Kidney epithelial cell (primary cell): ENCODE measurements at places on chromosomes 13 and 19. TPM values are rescaled to one million over a fixed set of nuclear protein-coding genes. Genes with fewer than 3 reads are reported as not detected.

DNA sequence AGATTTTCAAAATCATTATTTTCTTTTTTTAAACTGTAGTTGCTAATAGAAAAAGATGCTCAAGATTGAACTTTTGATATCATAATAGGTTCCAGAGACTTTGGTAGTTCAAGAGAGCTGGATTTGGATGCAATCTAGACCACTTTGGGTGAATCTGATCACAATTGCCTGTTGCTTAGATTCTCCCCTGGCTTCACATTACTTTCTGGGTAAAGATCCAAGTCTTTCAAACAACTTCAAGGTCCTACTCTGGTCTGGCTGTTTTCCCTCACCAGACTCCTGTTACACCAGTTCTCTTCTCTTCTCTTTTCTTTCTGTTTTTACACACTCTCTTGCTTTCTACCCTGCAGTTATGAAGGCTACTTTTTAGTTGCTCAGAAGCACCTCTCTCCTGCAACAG is 7.4 kb upstream of the SPRY2 start:
- no peak for DNase-seq

DNA sequence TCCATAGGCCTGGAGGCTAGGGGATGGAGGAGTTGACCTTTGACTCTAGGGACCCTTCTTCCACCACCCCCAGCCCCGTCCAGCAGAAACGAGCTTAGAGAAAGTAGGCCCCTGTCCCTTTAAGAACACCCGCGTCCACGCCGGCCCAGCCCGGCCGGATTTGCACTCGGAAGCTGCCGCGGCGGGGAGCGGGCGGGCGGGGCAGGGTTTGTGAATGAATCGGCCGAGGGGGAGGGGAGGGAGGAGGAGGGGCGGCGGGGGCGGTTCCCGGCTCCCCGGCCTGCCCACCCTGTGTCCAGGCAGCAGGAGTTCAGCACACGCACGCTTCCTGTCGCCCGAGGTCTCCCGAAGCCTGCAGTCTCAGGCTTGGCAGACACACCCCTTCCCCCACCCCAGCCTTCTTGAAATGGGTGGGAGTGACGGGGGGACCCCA is 1.5 kb downstream of the UNC13A start:
- DNase-seq = no peak

DNA sequence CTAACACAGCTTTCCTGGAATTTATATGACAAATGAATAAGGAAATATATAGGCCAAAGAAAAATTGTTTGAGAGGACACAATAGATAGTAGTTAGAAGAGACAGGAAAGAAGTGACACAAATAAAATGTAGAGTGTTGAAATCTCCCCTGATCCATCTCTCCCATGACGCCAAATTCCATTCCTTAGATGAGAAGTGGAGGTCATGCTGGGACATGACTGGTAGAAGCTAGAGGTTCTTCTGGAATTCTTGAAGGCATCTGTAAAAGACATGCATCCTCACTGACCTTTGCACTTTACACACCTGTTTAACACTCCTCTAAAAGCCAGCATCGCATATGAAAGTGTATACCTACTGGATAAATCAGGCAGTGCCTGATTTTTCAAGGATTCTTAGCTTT is 67.8 kb downstream of the DGKH start:
- no peak for DNase-seq

- DNase-seq = no peak
Measured at GRCh38 chr19:30804751-30805150, 432.6 kb downstream of the ZNF536 start.

DNA sequence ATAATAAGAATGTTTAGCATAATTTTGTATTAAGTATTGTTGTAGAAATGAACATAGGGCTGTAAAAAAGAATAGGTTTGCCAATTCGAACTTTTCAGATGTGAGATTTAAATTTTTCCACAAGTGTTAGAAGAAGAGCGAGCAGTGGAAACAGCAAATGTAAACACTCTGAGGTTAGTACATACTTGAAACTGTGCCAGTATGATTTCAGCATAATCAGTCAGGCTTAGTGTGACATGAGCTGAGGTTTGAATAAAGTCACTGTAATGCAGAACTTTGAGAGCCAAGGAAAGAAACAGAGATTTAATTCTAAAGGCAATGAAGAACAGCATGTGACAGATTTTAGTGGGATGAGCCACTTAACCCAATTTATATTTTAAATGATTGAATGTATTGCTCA is 2166.4 kb downstream of the PCDH9 start:
- DNase-seq = peak; percentile 2

- no peak for DNase-seq
Measured at GRCh38 chr19:47232422-47233211, 1.6 kb upstream of the BBC3 start.

DNA sequence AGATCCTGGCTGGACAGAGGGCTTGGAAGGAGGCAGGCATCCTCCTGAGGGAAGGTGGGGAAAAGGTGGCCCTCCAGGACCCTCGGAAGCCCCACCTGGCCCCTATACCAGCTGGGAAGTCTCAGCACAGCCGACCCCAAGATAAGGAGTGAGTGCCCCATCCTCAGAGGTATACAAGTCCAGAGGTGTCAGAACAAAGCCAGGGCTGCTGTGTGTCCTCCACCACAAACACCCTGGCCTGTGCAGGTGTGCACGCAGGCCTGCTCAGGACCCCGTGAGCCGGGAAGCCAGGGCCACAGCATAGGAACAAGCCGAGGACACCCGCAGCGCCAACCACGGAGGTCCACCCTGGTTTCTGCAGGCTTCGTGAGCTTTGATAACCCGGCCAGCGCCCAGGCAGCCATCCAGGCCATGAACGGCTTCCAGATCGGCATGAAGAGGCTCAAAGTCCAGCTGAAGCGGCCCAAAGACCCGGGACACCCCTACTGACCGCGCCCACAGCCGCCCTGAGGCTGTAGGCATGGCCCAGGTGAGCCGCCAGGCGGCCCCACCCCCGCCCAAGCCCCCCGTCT is 68.6 kb downstream of the CELF5 start:
- no peak for DNase-seq

- DNase-seq = no peak
Measured at GRCh38 chr13:60501236-60501635, 104.2 kb downstream of the TDRD3 start.

DNA sequence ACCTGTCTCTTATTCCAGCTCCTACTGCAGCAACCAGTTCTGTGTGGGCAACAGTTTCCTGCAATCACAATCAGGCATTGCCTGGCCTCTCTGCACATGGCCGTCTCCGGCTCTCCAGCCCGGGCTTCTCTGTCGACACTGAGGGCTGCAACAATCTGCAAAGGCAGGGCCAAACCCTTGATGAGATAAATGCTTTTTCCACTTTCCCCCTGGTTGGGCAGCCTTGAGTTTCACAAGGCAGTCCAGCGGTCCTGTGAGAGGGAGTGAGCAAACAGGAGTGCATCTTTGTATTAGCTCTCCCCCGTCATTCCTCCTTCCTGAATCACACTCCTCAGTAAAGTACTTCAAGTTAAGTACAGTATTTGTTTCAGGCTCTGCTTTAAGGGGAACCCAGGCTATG is 40.7 kb upstream of the VWA8 start:
- peak; percentile 82 for DNase-seq

The EFNA2 gene
- 3.1 and 5.3 TPM in 2 replicates for total RNA-seq

The SLC7A9 gene
- total RNA-seq = 3.0 TPM in 1 of 2 replicates, not detected in the other

The RGS9BP gene
- 0.21 and 0.79 TPM in 2 replicates for total RNA-seq

The NLRP7 gene
- not detected in 2 replicates for total RNA-seq
